ENCODE measurements at places on chromosomes 1 and 21.

- DNase-seq = no peak
Measured at GRCh38 chr21:38438462-38438893, 59.8 kb downstream of the ERG start.

DNA sequence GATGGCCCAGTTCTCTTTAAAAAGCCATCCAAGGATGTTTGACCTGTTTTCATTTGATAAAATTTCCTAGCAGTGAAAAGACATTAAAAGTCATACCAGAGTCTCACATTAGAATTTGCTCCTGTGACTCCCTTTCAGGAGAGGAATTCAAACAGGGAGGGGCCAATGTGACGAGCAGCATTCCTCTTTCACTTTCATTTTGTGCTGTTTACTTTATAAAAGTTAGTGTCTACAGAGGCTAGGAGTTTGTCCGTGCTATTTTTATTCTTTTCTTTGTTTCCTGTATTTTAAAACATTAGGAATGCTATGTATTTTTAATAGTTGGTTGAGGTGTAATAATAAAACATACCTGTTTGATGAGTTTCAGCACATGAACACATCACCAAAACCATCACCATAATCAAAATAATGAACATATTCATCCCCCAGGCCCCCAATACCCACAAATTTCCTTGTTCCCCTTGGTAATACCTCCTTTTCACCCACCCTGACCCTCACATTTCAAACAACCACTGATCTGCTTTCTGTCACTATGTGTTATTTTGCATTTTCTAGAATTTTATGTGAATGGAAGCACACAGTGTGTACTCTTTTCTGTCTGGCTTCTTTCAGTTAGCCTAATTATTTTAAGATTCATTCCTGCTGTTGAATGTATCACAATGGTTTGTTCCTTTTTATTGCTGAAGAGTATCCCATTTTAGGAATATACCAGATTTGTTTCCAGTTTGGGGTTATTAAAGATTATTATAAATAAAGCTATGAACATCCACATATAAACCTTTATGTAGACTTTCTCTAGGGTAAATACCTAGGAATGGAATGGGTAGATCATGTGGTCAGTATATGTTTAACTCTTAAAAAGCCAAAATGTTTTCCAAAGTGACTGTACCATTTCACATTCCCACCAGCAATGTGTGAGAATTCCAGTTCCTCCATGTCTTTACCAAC, 129.5 kb downstream of the TENT5C start:
- DNase-seq = peak; percentile 25

DNA sequence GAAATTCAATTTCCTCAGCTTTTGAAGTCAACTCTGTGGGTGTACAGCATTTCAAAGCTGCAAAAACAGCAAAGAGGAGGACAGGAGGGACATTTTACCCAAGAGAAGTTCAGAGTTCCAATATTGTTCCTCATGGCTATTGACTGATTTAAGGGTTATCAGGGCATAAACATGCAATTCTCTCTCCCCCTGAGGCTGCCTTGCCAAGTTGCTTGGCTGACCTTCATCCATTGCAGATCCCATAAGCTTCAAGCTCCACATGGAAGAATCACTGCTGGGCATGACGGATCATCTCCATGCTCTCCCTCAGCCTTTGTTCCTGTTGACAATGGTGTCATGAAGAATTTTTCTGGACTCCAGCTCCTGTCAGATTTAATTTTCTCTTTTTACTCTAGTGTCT, 115.2 kb upstream of the SERBP1 start:
- DNase-seq = no peak

- no peak for DNase-seq
Measured at GRCh38 chr1:107213225-107213624, 72.4 kb downstream of the NTNG1 start.

DNA sequence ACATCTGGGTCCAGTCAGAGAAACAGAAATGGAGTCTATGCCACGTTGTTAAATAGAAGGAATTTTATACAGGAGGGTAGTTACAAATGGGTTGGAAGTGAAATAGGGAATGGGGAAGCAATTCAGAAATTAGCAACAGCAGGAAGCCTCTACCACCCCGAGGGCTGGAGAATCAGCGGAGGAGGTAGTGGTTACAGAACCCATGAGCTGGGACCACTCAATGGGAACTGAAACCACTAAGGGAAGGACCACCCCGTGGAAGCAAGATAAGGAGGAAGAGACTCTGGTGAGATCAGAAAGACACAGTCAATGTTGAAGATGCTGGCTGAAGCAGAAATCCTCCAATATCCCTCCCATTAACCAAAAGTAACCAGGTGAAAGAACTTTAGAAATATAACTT, 15.5 kb upstream of the MAST2 start:
- DNase-seq = no peak

- no peak for DNase-seq
Measured at GRCh38 chr1:27348861-27349783, 7.3 kb downstream of the SYTL1 start.

GRCh38 chr1:3124246-3124645, 55.2 kb downstream of the PRDM16 start:
- DNase-seq = no peak

DNA sequence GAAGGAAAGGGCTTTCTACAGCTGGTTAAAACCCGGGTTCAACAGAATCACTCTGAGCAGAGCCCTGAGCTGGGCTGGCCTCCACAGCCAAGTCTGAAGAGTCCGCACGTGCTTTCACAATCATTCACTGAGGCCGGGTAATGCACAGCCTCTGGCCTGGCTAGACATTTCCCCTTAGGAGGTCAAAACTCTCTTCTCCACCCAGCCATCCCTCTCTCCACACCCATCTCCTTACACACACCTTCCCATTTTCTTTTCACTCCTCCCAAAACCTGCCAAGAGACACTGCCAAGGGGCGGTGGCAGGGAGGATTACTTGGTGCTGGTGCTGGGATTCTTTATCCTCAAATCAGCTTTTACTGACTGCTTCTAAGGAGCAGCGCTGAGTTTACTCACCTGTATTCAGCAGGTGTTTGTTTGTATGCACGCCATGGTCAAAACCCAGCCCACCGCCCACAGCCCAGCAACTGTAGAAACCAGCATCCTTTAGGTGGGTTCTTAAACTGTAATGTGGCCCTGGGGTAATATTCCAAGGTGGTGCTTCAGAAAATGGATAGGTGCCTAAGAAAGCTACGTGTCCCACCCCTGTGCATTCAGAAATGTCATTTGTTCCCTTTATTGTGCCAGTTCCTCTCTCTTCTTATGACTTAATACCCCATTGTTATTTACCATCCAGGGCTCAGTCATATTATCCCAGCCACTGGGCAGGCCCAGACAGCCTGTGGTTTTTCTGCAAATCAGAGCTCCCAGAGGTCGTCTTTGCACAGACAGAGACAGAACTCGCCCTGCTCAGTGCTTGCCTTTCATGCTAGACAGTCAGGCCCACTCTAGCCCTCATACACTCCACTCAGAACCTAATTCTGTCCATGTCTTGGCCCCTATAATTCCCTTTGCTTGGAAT, 80.2 kb downstream of the ADSS2 start:
- DNase-seq = no peak

DNA sequence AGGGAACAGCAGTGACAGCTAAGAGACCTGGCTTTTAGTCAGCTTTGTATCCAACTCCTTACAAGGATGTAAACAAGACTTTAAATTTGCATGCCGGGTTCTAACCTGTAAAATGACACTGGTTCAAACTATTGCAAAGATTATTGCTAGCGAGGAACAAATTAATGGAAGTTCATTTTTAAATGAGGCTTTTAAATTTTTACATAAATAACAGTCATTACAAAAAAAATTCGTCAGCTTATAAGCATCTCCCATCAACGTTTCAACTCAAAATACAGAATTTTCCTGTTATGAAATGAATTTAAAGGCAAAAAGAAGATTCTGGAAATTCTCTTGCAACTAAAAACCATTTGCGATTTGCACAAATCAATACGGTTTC, 668 bp downstream of the KIF14 start:
- DNase-seq = no peak

DNA sequence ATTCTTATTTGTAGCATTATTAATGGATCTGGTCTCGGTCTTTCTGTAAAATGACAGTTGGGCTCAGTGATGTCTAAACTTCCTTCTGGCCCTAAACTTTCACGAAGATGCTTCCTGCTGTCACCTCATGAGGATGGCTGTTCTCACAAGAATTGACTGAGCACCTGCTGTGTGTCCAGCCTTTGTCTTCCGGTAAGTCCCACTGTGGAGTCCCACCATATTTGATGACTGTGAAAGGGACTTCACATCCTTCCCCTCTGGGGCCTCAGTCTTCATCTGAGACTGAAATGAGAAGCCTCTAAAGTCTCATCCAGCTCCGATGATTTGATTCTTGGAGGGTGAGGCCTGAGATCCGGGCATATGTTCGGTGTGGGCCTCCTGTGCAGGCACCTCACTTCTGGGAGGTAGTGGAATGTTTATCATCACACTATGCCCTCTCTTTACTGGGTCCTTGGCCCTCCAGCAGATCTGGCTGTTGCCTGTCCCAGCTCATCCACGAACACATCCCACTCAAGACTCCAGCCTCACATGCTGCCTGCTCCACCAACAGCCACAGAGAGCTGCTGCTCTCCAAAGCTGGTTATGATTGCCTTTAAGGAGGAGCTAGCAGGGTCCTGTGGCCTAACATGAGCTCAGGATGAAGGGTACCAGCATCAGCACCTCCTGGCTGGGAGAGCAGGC, 95.8 kb downstream of the KCNN3 start:
- no peak for DNase-seq

- no peak for DNase-seq
Measured at GRCh38 chr1:176051902-176052518, 155.1 kb downstream of the COP1 start.

- DNase-seq = no peak
Measured at GRCh38 chr21:15274701-15275485, 210.1 kb upstream of the NRIP1 start.

DNA sequence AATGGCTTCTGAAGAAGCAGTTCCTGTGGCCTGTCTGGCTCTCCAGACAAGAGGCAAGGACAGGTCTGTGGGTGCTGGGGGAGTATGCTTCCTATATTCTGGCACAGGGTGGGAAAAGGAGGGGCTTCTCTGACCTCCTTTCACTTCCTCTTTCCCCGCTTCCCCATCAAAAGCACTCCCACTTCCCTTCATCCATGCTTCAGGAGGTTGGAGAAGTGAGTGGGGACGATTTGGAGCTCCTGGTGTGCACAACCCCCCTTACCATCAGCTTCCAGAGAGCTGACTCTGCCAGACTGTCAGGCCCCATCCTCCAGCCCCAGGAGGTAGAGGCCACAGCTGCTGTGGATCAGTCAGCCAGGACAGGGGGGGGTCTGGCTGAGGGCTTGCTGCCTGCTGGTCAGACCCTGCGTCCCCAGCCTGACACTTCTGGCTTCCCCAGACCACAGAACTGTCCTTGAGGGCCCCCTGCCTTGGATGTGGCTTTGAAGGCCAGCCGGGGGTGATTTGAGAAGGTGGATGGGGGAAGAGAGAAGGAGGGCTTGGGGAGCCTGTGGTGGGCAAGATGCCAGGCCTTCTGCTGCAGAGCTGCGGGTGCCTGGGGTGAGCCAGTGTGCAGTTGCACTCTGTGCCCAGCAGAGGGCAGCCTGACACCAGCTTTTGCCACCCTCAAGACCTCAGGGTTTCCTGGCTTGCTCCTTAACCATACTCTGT, 21.5 kb upstream of the TMEM222 start:
- DNase-seq = peak; percentile 61

- no peak for DNase-seq
Measured at GRCh38 chr1:239995281-239995680, 96.4 kb upstream of the FMN2 start.

DNA sequence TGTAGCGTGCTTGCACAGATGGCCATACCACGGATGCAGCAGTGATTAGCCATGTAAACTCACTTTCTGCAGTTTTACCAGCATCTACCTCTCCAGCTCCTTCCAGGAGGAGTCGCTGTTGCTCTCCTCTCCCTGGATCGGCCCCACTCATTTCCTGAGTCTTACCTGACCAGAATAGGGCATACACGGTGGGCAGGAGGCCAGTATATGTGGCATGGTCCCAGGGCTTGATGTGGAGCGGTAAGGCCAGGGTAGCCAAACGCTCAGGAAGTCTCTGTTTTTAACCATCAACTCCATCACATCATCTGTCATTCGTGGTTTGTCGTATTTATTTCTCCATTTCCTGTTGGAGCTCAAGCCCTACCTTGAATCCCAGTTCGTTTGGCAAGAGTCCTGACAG, 163.4 kb upstream of the USP24 start:
- no peak for DNase-seq

DNA sequence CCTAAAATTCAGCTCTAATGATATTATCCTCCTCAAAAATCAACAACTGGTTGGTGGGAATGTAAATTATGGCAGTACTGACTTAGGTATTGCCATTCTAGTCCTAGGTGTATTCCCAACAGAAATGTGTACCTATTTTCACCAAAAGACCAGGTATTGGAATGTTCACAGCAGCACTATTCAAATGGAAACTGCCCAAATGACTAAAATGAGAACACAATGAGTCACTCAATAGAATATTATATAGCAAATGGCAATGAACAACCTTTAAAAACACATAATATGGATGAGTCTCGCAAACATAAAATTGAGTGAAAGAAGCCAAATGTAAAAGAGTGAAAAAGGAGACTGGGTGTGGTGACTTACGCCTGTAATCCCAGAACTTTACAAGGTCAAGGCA, 44.9 kb downstream of the GADD45A start:
- DNase-seq = no peak

- no peak for DNase-seq
Measured at GRCh38 chr1:18041102-18041501, 66.5 kb upstream of the IGSF21 start.

GRCh38 chr1:85652327-85652726, 55.9 kb downstream of the ZNHIT6 start:
- no peak for DNase-seq

- DNase-seq = no peak
Measured at GRCh38 chr1:21818656-21819055, 6.6 kb downstream of the LDLRAD2 start.

- no peak for DNase-seq
Measured at GRCh38 chr1:67766141-67766978, 66.9 kb downstream of the GNG12 start.

- DNase-seq = no peak
Measured at GRCh38 chr1:29785554-29785953, 549.2 kb downstream of the PTPRU start.

GRCh38 chr1:209863766-209864485, 36.2 kb downstream of the UTP25 start:
- no peak for DNase-seq

DNA sequence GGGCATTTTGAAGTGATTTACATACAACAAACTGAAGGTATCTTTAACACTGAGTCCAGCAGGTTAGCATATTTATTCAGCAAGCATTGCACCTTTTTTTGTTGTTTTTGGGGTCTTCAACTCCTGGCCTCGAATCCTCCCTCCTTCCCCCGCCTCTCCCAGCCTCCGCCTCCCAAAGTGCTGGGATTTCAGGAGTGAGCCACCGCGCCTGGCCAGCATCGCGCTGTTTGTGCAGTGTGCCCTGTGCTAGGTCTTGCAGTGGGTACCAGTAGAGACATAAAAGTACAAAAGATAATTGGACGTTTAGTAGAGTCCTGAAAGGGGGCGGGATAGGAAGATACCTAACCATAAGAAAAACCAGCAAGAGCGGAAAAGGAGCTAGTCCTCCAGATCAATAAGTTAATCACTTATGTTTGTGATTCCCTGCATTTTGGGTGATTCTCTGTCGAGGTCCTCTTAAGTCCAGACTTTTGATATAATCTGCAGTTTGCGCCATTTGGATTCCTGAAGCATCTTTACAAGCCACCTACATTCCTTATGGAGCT, 111.8 kb downstream of the OSBPL9 start:
- DNase-seq = no peak

- DNase-seq = no peak
Measured at GRCh38 chr1:93988634-93989350, 79.6 kb upstream of the GCLM start.

All from stimulated activated CD4-positive, alpha-beta T cell treated with anti-CD3 and anti-CD28 coated beads, Interleukin-2, amount 100 ng/mL, for 4 hours (primary cell).